ENCODE measurements at places on chromosomes 6 and 20.
A peak's percentile ranks its signal among the peaks of the same experiment; 100 is the strongest.

GRCh38 chr6:117265410-117266256 lies at the start of gene VGLL2:
Gene VGLL2, plus strand, starts transcription at chr6:117265558. Its CDS starts 206 bp downstream, at chr6:117265764.
- peak; percentile 53 for DNase-seq

DNA sequence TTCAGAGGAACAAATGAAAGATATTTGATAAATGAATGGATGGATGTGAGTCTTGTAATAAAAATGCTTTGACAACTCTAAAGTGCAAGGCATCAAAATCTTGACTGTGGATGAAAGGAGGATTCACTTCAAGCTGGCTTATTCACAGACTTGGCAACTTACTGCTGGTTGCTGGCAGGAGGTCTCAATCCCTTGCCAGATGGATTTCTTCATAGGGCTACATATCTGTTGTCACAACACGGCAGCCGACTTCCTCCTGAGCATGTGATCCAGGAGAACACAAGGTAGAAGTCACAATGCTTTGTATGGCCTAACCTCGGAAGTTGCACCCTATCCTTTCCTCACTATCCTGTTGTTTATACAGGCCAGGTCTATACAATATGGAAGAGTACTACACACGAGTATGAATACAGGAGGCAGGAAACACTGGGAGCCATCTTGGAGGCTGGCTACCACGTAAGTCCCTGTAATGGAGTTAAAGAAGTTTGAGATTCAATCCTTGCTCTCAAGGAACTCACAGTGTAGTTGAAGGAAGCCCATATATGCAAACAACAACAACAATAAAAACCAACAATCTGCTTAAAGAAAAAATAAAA lies 97.9 kb downstream of the ID4 start:
- no peak for DNase-seq

DNA sequence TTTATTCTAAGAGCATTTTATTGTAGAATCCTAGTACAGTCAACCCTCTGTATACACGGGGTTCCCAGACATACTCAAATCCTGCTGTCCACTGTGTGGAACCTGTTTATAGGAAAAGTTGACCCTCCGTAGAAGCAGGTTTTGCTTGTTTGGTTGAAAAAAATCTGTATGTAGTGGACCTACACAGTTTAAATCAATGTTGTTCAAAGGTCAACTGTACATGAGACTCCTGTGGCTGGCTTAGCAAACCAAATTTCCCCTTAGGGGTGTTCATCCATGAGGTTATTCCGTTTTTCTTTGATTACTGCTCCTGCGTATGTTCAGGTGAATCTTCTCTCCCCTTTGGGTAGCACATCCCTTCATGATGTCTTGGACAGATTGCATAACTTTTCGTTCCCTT lies 387.0 kb upstream of the ZFP64 start:
- DNase-seq: no peak

- no peak for DNase-seq
These were observed 602.4 kb downstream of the COL12A1 start for GRCh38 chr6:74603322-74604076.

DNA sequence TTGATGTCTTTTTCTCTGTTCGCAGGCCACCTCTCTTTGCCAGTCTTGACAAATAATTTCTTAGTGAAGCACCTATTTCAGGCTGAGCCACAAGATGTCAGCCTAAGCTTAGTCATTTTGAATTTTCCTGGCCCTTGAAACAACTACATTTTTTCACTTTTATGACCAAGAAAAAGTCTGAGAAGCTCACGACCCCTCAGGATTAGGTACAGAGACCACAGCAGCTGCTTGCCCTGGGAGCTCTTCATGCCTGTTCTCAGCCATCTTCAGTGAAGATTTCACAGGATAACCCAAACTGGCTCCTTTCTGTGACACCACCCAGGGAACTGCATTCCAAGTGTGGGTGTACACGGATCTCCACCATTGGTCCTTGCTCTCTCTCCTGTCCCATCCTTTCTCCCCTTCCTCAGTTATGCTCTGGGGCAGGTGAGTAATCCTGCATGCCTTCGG lies 38.4 kb upstream of the SPTLC3 start:
- no peak for DNase-seq

DNA sequence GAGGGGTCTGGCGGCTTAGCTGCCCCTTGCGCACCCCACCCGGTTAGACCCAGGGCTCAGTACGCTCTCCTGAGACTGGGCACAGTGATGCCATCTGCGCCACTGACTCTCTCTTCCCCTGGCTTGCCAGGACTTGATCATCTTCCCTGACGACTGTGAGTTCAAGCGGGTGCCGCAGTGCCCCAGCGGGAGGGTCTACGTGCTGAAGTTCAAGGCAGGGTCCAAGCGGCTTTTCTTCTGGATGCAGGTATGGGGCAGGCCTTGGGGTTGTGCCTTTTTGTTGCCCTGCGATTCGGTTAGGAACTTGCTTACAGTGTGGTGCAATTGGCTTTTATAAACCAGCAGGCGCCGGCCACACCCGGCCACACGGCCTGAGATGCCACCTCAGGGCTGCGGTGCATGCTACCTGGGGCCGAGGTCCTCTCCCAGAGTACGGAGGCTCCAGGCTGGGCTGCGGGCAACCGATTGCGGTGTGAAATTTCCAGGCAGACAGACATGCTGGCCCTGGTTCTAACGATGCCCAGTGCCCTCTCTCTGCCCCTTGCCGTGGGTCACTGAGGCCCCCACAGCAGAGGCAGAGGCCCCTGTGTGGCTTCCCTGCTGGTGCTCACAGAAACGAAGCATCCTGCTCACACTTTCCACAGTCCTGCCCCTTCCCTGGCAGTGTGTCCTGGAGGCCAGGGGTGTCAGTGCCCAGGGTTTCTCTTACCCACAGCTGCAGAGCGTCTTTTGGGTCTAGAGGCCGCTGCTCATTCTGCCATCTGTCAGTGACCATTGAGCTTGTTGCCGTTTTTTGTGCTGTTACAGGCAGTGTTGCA lies 1.7 kb downstream of the ADRM1 start:
- no peak for DNase-seq

DNA sequence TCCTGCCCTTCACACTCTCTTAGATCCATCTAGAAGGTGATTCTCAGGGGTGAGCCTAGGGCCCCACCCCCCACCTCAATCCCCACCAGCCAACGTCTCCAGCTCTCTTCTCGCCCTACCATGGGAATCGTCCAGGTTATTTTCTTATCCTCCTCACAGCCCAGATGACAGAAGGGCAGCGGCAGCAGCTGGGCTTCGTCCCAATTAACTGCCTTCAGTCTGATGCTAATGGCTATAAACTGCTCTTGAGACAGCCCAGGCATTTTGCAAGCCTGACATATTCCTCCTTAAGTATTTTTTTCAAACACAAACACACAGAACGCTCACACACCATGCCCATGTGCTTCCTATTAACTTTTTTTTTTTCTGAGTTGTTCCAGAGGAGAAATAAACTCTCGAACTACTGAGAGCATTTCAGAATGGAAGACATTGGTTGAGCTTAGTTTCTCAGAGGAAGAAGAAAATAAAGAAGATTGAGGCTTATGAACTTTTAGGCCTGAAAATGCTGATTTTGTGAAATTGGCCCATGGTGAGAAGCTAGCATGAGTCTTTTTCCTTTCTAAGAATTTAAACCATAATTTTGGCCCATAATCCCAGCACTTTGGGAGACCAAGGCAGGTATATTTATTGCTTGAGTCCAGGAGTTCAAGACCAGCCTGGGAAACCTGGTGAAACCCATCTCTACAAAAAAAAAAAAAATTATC lies 124.6 kb downstream of the EYA2 start:
- DNase-seq: peak; percentile 72

DNA sequence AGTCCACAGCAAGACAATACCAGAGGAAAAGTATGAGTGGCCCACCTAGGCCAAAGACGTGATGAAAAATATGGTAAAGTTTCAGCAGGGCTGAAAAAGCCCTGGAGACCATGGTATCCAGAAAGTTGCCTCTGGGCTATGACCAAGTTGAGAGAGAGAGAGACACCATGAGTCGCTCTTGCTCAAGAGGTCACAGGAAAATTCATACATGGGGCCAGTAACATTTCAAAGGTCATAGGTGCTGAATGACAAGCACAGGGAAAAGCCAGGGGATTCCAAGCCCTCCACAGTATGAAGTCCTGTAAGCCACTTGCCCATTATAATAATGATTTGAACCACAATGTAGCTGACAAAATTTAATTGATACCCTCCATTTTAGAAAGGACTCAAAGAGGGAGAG lies 657.7 kb upstream of the CITED2 start:
- DNase-seq: no peak

GRCh38 chr6:166563200-166563599 lies 23.3 kb downstream of the RAMACL start:
- no peak for DNase-seq

DNA sequence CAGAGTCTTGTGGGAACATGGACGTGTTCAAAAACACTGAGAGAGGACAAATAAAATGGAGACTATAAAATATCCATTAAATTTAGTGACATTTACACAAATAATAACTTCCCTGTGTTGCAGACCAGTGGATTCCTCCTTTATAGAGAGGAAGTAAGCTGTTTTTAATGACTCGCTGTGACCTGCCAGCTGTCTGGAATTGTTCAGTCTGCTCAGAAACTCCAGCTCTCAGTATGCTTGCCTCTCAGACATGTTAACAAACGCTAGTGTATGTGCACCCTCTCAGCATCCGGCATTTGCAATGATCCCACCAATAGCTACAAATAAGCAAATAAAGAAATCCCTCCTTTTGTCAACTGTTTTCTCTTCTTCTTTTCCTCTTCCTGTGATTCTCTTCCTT lies 158.0 kb upstream of the TCF21 start:
- DNase-seq: no peak

DNA sequence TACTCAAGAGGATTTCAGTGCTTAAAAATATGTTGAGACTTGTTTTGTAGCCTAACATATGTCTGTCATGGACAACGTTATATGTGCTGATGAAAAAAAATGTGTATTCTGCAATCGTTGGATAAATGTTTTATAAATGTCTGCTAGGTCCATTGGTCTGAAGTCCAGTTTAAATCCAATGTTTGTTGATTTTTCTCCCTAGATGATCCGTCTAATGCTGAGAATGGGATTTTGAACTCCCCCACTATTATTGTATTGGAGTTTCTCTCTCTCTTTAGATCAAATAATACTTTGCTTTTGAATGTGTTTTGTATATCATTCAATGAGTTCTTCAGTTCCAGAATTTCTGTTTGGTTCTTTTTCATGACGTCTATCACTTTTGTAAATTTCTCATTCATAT lies 44.9 kb downstream of the CYB5R4 start:
- DNase-seq: no peak

GRCh38 chr6:81985191-81985590 lies 232.7 kb upstream of the TENT5A start:
- DNase-seq: no peak

GRCh38 chr6:144351379-144352127 lies 66.4 kb downstream of the UTRN start:
- DNase-seq: no peak

DNA sequence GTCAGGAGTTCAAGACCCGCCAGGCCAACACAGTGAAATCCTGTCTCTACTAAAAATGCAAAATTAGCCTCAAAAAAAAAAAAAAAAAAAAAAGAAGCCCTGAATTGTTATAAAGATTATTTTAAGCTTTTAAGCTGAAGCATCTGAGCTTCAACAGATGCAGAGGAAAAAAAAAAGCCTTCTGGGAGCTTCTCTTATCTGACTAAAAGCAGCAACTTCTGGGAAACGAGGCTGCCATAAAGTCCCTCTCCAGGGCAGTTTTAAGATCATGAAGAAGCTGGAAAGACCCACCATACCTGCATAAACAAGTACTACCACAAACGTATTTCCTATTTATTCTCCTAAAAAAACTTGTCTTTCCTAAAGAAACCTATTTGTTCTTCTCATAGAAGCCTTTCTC lies 3.6 kb downstream of the SERINC3 start:
- no peak for DNase-seq

- DNase-seq: no peak
These were observed 7.3 kb upstream of the CBFA2T2 start for GRCh38 chr20:33482581-33482980.

- no peak for DNase-seq
These were observed 92.1 kb downstream of the FOXC1 start for GRCh38 chr6:1701668-1702353.

DNA sequence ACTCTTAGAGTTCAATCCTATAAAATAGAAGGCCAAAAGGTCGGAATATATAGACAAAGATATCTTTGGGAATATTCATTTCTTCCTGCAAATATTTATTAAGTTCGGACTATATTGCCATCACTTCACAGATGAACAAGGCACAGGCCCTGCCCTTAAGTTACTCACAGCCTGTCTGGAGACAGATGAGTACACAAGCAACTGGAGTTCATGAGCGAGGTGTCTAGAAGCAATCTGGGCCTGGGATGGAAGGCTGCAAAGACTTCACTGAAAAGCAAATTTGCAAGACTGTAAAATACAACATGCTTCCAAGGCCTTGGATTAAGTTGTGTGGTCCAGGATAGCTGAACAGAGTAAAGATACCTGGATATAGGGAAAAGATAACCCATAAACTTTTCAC lies 56.7 kb upstream of the CEP85L start:
- no peak for DNase-seq

DNA sequence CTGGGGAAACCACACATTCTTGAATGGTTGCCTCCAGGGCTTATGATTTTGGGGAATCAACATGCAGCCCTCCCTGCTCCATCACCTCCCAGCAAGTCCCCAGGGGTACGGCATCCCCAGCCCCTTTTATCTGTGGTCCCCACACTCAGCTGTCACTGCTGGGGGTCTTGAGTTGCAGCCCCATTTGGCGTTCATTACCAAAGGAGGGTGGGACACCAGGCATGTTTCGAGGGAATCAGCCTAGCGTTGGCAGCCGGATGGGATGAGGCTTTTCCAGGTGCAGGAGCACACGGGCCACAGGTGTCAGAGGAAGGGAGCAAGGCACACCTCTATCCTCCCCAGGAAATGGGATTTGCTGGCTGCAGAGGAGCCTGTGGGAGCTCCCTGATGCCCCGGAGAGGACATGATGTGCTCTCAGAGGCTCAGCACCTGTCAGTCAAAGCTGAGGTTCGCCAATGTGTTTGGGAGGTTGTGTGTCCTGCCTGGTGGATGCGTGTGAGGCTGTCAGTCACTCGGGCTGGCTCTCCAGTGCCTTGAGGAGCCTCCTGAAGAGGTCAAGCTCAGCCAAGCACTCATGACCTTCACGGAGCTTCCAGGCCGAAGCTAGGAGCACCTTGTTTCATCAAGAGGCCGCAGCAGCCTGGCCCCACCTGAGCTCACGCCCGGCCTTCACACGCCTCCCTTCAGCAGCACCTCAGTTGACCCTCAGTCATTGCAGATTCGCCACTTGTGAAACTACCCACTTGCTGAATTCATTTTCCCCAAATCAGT lies 95.0 kb downstream of the ERMARD start:
- DNase-seq: no peak

- no peak for DNase-seq
These were observed 19.4 kb downstream of the MAP3K5 start for GRCh38 chr6:136772685-136773472.

Data from SK-N-DZ (cell line).